ENCODE measurements at places on chromosomes 6 and 20. TPM values are rescaled to one million over a fixed set of nuclear protein-coding genes. Genes with fewer than 3 reads are reported as not detected.

Gene PAX1
- not detected for polyA plus RNA-seq

Gene FAM83C
- polyA plus RNA-seq = not detected

Gene TNXB
- polyA plus RNA-seq = 7.3 TPM

Gene TTLL9
- 0.18 TPM for polyA plus RNA-seq

Gene IRAK1BP1
- polyA plus RNA-seq = 2.7 TPM

Gene WFDC2
- polyA plus RNA-seq = 99.1 TPM

Gene TAP1
- 14.1 TPM for polyA plus RNA-seq

Gene LST1
- polyA plus RNA-seq = 2.4 TPM

Gene EEF1E1
- polyA plus RNA-seq = 63.4 TPM

Gene GMNN
- 76.3 TPM for polyA plus RNA-seq

Gene FAM217A
- polyA plus RNA-seq = not detected

Gene TFAP2C
- polyA plus RNA-seq = 3.7 TPM

Gene ZBTB46
- 2.0 TPM for polyA plus RNA-seq

Gene NRN1
- polyA plus RNA-seq = not detected

Gene DSTN
- 369 TPM for polyA plus RNA-seq

Gene PERP
- polyA plus RNA-seq = 104 TPM

Gene NEURL2
- polyA plus RNA-seq = 11.8 TPM

Gene NANP
- polyA plus RNA-seq = 5.4 TPM

Gene SLPI
- polyA plus RNA-seq = 9,786 TPM

Data from hepatocyte (in vitro differentiated cells).